ENCODE measurements at places on chromosomes 2 and 18.

DNA sequence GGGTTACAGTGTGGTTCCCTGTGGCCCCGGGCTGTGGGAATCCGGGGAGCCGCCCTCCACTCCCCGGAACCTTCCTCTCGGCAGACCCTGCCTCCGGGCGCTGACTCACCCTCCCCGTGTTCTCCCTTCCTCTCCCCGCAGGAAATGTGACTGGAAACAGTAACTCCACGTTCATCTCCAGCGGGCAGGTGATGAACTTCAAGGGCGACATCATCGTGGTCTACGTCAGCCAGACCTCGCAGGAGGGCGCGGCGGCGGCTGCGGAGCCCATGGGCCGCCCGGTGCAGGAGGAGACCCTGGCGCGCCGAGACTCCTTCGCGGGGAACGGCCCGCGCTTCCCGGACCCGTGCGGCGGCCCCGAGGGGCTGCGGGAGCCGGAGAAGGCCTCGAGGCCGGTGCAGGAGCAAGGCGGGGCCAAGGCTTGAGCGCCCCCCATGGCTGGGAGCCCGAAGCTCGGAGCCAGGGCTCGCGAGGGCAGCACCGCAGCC lies 59.5 kb downstream of the TNFRSF11A start:
- no peak for DNase-seq

- no peak for DNase-seq
These were observed 88.3 kb downstream of the SOWAHC start for GRCh38 chr2:109702250-109702985.

DNA sequence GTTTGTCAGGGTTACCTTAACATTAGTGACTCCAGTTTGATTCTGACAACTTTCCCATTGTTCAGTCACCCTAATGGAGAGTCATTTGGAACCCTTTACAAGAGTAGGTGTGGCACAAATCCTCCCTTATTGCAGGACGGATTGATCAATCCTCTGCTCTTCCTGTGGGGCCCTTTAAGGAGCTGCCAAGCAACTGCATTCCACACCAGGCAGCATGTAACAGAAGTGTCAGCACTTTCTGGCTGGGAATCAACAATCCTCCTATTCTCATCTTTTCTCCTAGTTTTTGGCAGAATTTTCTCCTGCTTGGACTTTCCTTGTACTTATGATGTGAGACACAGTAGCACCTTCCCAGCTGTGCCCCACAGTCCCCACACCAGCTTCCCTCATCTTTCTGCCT lies 177.8 kb downstream of the ST6GAL2 start:
- DNase-seq, result no peak

GRCh38 chr18:31235856-31236255 lies 73.2 kb upstream of the DSC1 start:
- DNase-seq, result no peak

GRCh38 chr2:159903443-159904126 lies 105.6 kb upstream of the CD302 start:
- DNase-seq, result peak; percentile 64

- DNase-seq, result no peak
These were observed 247.9 kb upstream of the SYT4 start for GRCh38 chr18:43525169-43525568.

DNA sequence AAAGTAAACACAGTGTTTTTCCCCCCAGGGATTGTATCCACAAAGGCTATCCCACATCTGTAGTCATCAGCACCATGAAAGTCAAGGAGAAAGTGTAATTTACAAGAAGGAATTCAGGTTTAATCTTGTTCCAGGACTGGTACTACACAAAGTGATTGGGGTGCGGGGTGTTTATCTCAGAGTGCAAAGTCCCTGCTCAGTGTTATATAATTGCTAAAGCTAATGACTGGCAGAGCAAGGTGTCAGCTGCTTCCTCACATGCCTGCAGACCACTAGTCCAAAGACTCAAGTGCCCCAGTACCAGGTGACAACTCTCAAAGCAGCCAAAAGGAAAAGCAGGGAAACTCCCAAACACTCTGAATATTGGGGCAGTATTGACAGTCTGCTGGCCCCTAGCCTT lies 40.4 kb upstream of the PDCL3 start:
- DNase-seq, result no peak

DNA sequence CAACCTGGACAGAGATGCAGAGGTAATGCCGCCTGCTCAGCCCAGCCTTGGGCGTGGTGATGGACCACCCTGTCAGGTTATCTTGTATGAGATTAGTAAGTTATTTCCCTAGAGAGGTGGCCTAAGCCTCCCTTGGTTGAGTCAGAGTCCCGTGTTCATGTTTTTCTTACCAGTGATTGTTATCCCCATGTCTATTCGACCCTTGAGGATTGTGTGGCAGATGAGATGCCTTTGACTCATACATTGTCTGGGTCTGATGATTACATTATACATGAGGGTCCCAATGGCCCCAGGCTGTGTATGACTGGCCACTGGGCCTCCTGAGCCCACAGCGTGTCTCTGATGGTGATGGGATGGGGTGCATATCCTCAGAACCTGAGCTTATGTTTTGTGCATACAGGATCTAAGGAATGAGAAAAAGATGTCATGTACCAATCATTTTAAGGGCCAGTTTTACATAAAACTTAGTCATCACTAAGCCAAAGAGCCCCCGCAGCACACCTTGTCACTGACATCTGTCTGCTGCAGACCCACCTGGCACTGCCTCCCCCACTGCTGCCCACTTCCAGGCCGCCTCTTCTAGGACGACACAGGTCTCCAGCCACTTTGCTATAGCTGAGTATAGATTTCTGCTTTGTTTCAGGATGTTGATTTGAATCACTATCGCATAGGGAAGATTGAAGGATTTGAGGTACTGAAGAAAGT lies 7.7 kb downstream of the PPP1R7 start:
- no peak for DNase-seq

- DNase-seq, result no peak
These were observed 60.6 kb upstream of the ATP8B1 start for GRCh38 chr18:57863706-57864105.

GRCh38 chr18:13522256-13522655 lies 204.1 kb downstream of the FAM210A start:
- no peak for DNase-seq

DNA sequence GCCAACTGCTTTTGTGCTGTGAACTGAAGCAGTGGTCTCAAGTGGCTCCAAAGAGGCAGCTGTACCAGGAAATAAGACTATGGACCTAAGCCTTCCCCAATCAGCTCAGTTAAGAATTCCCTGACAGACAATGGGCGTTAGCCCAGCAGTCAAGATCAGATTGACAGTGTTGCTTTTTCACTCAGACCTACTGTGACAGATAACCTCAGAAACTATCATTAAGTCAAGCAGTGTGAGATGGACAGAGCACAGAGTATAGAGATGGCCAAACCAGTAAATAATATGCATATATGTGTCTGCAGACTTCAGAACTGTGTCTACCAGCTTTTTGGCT lies 215.3 kb downstream of the ZFP36L2 start:
- DNase-seq, result no peak

GRCh38 chr2:112994648-112995047 lies 10.6 kb upstream of the IL36A start:
- DNase-seq, result no peak

- DNase-seq, result no peak
These were observed 25.2 kb downstream of the RHOB start for GRCh38 chr2:20471902-20472559.

DNA sequence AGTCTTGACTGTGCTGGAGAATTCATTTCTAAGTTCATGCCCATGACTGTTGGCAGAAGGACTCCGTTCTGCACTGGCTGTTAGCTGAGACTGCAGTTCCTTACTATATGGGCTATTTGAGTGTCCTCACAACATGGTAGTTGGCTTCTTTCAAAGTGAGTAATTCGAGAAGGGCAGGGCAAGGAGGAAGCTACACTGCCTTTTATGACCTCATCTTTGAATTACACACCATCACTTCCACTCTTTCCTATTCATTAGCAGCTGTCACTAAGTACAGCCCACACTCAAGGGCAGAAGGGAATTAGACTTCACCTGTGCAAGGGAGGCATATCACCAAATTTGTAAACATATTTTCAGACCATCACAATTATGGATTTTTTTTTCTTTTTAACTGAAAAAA lies 55.9 kb upstream of the EPAS1 start:
- no peak for DNase-seq

- no peak for DNase-seq
These were observed 144.7 kb upstream of the CTNNA2 start for GRCh38 chr2:79368116-79368630.

DNA sequence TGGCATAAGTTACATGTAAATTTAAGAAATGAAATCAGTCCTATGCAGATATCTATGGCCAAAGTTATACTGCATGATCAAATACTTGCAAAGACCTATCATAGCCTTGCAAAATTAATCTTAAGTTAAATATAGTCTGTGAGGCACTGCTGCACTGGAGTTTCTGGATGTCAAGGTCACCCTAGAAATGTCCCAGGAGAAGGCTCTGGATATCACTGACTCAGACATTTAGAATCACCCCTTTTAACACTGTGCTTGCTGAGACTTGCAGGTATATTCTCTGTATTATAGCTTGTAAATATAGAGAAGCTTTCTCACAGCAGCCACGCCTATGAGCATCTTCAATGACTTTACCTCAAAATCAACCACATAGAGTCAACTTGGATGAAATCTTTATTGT lies 51.5 kb downstream of the ETAA1 start:
- DNase-seq, result no peak

DNA sequence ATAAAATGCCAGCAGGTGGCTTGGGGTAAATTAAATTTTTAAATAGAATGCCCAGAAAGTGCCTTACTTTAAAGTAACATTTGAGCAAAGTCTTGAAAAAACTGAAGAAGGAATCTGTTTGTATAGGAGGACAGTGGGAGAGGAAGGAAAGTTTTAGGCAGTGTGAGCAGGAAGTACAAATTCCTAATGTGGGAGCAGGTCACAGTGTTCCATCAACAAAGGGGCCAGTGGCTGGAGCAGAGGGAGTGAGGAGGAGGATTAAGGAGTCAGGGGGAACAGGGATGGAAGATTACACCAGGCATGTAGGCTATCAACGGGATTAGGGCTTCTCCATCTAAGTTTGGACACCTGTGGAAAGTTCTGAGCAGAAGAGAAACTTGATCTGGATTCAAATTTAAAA lies 439.2 kb upstream of the REG3G start:
- no peak for DNase-seq

DNA sequence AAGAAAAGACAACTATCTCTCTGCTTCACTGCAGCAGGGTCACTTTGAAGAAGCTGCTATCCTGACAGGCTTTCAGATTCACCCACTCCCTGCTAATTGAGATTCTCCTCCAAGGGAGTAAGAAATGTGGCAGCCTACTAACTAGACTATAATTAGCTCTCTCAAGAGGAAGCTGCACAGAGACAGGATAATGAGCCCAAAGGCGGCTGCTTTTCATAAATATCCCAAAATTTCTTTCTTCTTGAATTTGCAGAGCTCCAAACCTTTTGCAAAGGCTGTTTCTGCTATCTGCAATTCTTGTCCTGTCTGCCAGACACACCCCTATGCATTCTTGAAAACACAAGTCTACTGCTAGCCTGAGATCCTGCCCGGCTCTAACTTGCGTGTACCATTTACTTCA lies 54.0 kb upstream of the RNU4ATAC start:
- no peak for DNase-seq

DNA sequence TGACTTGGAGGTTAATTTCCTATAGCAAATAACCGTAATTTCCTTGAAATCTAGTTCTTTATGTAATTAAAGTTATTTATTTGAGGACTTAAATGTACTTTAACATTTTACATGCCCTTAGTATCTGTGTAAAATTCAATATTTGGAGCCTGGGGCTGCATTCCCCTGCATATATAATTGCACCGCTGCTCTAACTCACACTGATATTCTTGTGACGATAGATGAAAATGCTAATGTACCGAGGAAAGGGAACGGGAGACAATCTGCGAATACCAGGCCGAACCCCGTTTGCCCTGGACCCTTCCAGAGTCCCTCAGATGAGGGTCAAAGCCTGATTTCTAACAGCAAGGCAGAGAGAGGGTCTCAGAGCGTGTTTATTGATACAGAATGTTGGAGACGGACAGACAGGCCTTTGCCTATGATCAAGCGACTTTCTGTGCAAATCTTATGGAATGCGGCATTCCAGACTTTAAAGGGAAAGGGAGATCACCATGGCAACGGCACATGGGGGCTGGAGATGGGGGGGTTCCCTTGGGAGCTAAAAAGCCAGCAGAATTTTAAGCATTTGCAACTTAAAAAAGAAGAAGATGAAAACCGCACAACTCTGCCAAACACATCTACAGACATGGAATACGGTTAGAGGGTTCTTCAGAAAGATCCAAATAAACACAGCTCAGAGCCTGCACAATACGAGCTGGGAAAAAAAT lies 57.6 kb upstream of the TWIST2 start:
- DNase-seq, result no peak

GRCh38 chr2:152189622-152190495 lies 14.3 kb upstream of the STAM2 start:
- DNase-seq, result no peak

All from GM06990 (cell line).